HCT116 (cell line): ENCODE measurements at places on chromosomes 1 and 21.
A peak's percentile ranks its signal among the peaks of the same experiment; 100 is the strongest.

DNA sequence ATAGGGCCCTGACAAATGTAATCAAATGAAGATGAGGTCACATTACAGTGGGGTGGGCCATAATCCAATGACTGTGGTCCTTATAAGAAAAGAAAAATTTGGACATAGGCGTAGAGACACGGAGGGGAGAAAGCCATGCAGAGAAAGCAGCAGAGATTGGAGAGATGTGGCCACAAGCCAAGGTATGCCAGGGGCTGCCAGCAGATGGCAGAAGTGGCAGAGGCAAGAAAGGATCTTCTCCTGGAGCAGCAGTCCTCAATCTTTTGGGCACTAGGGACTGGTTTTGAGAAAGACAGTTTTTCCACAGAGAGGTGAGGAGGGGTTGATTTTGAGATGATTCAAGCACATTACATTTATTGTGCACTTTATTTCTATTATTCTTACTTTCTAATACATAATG lies 355.1 kb downstream of the NPHP4 start:
- DNase-seq = peak; percentile 18

DNA sequence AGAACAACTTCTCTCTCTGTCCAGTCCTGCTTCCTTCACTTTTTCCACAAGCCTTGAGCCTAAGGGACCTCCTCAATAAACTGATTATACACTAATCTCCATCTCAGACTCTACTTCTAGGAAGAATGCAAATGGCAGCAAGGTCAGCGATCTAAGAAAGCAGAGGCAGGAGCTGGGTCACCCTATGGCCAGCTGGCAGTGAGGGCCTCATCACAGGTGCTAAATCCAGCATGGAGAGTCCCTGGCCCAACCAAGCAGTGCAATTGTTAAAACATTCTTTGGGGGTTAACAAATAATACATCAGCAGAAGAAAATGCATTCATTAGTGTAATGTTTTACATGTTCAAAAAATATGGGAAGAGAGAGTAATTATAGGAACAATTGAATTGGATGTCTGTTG lies 416.0 kb downstream of the SIPA1L2 start:
- no peak for DNase-seq

DNA sequence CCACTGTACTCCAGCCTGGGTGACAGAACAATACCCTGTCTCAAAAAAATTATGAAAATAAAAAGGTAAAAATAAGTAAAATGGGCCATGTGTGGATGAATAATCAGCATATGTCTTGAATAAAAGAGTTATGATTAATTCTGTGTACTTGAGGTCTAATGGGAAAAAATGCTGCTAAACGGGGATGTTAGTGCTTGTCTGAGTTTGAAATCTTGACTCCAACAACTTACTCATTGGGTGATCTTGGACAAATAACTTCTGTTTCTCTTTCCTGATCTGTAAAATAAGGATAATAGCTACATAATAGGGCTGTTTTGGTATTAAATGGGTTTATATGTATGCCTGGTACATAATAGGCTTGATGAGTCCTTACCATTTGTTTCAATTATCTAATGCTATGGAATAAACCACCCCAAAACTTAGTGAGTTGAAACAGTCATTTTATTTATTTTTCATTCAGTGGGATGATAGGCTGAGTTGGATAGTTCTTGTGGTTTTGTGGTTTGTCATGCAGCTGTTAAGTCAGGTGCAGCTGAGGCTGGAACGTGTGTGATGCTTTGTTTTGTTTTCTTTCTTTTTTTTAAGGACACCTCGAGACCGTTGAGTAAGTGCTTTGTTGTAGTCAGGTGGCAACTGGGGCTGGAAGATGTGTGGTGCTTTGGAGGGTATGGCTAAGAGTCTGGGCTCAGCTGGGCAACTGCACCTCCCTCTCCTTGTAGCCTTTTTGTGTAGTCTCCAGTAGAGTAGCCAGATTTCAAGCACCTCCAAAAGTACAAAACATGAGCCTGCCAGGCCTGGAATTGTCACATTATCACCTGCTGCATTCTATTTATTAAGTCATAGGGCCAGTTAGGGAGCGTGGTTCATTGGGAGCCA lies 4.9 kb downstream of the MDM4 start:
- no peak for DNase-seq

DNA sequence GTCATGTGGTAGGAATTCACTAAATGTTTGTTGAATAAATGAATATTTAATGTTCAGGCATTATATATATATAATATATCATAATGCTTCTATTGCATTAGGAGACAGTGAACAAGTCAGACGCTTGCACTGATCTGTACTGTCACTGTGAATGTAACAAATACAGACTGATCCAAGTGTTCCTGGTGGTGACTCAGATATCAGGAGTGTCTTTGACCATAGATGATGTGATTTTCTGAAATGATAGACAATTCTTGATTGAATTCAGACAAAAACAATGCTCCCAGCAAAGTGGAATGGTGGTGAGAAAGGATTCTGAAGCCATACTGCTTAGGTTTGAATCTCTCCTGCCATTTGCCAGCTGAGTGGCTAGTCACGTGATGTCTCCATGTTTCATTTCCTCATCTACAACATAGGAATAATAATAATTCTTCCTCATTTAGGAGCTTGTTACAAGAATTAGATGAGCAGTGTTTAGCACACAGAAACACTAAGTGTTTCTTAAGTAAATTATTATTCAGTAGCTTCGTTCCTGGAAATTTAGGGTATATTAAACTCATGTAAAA lies 71.0 kb downstream of the OLFML2B start:
- DNase-seq = no peak

DNA sequence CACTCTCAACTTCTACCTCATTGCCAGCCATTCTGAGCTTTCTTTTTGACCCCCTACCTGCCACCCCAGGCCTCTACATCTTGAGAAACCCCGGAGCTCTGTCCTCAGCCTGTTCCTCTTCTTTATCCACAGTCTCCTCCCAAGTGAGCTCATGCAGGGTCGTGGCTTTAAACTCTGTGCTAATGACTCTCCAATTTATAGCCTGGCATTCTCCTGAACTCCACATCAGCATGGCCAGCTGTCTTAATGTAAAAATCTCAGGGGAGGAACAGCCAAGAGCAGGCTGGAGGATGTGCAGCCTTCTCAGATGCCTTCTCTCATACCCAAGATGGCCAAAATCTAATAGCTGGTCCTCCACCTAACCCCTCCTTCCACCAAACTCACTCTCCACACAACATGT lies 84.2 kb downstream of the CCDC185 start:
- no peak for DNase-seq

DNA sequence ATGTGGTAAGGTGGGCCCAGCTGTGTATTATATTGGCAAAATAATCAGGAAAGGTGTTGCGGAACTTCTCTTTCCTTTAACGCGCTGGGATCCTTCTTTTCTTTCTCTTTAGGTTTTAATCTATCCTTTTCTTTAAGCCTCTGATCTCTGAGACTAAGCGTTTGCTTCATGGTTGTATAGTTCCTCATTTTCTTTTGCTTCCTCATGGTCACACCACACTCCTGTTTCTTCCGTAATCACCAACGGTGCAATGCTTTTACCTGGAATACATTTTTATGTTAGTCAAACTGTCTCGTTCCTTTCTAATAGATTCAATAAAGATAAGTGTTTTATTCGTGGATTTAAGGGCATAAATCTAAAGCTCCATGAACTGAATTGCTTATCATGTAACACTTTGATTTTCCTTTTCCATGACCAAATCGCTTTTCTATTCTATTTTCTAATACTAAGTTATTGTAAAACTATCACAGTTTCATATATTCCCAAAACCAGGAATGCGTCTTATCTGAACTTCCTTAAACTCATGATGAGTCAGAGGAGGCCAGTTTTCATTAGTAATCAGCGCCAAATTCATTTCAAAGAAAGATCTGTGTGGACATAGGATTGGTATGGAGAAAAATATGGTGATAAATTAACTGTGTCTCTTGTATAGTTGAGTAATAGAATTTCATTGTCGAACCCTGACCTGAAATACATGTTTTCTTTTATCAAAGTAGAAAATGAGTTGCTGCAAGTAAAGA lies 12.2 kb downstream of the SDCCAG8 start:
- DNase-seq = peak; percentile 84

DNA sequence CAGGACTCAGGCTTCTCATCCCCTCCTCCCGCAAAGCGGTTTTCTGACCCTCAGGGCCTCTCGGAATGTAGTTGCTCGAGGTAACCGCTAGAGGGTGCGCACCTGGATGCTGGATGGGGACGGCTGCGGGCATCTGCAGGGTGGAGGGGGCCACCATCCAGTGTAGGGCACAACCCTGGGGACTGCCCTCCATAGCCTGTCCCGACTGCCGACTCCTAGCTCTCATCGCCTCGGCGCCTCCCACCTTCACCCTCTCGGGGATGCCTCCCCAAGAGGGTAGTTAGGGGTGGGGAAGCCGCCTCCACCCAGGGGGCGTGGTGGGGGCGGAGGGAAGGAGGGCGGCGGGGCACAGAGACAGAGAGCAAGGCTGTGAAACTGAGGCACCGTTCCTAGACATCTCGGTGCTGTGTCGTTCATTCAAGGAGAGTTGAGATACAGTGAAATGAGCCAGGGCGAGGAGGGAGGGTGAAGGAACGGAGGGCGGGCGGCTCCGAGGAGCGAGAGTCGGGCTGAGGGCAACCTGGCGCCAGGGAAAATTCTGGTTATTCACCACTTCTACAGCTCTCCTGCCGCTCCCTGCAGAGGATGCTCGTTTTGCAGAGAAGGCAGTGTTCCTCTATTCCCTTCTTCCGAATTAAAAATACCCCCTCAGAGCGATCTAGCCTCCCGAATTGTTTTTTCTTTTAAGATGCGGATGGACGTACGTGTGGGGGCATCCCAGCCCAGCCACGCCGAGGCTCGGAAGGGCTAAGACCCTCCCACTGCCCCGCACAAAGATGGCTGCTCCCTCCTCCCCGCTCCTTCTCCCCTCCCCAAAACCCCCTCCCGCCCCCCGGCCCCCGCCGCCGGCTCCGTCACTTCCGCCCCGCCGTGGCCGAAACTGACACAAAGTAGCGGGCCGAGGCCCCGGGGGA lies at the start of gene ATP8B2:
Gene ATP8B2 (plus strand): TSS at position 857 of the 914 bp plus-strand sequence. CDS start 2,617 bp downstream, outside the sequence.
- peak; percentile 59 for DNase-seq

DNA sequence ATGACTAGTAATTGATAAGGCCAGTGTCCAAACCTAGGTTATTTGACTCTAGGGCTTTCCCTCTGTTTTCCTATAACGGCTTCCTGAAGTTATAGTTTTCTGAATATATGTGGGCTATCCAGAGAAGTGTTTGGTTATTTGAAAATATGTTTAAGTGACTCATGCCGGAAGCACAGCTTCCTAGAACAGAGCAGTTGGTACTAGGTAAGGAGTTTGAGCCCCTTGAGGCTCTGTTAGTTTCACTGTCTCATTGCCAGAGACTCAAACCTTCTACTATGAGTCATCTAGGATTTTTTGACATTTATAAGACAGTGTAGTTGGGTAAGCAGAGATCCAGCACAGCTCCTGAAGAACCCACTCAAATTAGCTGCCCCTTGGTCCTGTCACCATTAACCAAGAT lies 27.1 kb upstream of the LEPR start:
- no peak for DNase-seq

GRCh38 chr21:25360593-25360992 lies 246.7 kb downstream of the MRPL39 start:
- no peak for DNase-seq

DNA sequence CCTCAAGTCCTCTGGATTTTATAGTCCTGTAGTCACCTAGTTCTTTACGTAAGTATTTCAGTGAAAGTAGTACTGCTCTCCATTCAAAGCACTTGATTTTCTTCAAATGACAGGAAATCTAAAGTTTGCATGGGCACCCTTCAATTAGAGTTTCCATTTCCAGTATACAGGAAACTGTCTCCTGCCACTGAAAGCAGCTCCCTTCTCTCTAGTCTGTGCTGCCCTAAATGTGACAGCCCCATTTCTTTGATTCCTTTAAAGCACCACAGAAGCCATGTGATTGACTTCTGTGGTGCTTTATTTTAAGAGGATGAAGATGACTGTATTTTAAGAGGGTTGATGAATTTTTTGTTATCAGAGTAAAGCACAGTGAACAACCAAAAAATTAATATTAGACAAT lies 226.1 kb downstream of the DNAH14 start:
- no peak for DNase-seq
